ENCODE measurements at places on chromosomes 13 and 19.

DNA sequence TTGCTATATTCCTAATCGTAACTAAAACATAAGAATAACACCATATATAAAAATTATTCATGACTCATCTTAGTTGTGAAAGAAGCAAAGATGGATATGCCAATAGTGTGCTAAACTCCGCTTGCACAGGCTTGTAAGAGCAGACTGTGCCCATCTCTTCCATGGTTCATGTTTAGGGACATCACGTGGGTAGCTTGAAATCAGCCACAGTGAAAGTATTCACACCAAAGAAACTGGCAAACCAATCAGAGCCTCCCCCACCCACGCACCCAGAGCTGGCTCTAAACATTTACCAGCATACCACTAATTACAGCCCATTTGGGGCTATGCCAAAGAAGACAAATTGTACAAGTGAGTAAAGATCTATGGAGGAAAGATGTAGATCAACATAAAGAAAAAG, 147.5 kb downstream of the DIAPH3 start:
- no peak for DNase-seq

- no peak for DNase-seq
Observed at GRCh38 chr13:37407156-37407555, 191.4 kb downstream of the POSTN start.

DNA sequence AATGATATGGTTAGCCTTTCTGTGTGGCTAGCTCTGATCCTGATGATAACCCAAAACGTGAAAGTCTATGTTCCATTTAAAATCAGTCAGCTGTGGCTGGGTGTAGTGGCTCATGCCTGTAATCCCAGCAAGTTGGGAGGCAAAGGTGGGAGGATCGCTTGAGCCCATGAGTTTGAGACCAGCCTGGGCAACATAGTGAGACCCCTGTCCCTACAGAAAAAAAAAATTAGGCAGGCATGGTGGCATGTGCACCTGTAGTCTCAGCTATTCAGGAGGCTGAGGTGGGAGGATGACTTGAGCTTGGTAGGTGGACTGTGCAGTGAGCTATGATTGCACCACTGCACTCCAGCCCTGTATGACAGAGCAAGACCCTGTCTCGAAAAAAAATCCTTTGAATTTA, 1.1 kb upstream of the EID2B start:
- no peak for DNase-seq

GRCh38 chr19:56905631-56906150, 65.2 kb upstream of the PEG3 start:
- DNase-seq = no peak

DNA sequence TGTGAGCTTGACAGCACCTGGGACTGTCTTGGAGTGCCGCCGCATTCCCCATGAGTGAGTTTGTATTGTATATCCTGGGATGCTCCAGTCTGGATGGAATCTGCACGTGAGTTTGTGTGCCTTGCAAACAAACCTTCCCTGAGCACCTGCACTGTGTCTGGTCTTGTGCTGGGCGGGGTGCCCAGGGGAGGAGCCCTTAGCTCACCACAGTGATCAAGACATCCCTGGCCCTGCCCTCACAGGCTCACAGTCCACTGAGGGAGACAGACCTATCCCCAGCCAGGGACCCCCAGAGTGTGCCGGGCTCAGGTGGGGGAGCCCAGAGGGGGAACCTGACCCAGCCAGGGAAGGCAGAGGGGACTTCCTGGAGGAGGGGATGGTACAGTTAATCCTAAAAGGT, 1.7 kb upstream of the BCAM start:
- no peak for DNase-seq

DNA sequence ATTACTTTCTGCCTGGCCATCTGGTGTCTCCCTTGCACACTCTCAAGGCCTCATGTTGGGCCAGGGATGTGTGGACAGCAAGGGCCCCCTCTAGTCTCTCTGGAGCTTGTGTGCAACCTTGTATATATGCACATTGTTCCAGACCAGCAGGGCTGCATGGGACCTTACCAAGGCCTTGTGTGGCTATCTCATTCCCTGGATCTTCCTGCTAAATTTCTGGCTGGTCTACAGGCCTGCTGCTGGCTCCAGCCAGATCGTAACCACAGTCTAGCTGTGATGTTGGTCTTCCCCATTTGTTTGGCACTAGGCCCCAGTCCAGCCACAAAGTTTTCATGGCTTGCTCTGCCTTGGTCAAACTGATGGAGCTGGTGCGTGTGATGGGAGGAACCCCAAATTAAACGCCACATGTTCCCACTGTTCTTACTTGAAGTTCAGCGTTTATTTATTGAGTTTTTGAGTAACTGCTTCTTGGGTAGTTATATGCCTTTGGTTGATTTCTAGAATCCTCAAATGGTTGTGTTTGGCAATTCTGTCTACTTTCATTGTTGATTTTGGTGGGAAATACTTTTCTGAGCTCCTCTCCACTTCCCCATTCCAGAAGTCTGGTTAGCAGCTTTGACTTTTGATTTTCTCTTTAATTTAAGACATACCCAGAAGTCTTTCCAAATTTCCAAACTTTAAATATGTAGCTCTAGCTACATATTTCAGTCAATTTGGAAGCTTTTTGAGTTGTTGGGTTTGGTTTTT, 56.4 kb downstream of the SIPA1L3 start:
- DNase-seq = no peak

GRCh38 chr19:29576761-29577648, 29.1 kb upstream of the POP4 start:
- no peak for DNase-seq

Measured in stimulated activated CD4-positive, alpha-beta T cell treated with anti-CD3 and anti-CD28 coated beads, Interleukin-15, amount 100 ng/mL, for 1 hour (primary cell).